Activated T-helper 1 cell treated with anti-CD3 and anti-CD28 coated beads, Interleukin-2, amount 50 U/mL, for 16 hours (primary cell): ENCODE measurements at places on chromosomes 12 and 14.

DNA sequence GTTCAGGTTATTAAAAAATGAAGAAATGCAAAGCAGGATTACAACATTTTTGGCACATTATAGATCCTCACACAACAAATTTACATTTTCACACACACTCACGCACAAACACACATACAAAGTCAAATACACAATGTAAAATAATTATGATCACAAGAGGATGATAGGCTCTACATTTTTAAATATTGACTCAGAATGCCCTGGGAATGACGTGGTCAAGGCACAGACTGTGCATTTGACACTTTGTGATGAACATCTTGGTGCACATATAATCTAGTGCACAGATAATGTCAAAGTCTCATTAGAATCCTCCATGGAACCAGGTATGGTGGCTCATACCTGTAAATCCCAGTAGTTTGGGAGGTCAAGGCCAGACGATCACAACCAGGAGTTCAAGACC is 49.4 kb downstream of the DPF3 start:
- no peak for DNase-seq

DNA sequence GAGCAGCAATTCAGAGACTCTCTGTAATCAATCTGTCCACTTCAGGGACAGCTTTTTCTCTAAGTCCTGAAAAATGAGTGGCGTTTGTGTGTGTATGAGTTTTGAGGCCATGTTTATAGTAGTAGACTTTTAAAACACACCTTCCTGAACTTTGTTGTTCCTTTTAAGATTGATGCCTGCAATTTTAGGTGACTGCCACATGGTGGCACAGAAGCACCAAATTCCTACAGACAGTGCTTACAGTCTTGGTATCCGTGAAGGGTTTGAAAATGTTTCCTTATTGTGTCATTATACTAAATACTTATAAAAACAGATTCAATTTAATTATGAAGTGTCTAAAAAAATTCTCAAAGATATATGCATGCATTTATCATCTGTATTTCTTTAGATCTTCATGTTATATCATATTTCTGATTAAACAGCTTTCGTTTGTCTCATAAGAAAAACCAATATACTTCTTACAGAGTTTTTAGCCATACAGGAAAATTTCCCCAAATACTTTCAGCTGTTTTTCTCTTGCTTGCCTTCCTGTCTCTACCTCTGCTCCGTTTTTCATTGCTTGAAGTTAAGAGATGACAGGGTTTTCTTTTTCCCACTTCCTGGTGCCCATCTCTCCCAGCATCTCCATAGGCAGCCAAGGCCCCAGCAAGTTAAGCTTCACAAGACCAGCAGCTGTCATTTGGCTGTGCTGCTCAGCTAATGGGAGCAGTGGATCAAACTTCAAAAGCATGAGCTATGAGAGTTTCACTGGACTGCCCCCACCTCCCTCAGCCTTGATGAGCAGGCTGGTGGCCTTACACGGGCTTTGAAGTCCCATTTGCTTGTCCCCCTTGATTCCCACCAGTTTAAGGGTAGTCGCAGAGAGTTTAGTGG is 259.6 kb downstream of the AKAP6 start:
- no peak for DNase-seq

- no peak for DNase-seq
Measured at GRCh38 chr14:44657203-44657602, 150.1 kb upstream of the FSCB start.

- no peak for DNase-seq
Measured at GRCh38 chr12:82468563-82468962, 110.2 kb downstream of the METTL25 start.

GRCh38 chr12:24467226-24467625 is 481.7 kb downstream of the BCAT1 start:
- DNase-seq: no peak

DNA sequence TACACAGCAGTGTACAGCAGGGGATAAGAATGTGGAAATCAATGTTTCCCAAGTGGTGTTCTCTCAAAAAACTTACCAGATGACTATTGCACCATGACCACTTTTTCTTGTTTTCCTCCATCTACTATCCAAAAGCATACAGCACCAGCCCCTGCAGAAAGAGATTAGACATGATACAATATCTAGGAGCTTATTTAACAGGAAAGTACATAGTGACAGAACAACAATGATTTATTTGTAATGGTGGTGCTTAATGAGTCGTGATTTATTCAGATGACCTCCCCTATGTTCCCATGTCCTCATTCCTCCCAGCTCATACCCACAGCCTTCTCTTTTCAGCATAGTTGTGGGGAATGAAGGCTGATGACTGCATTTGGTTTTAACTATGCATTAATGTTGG is 413.6 kb downstream of the BTG1 start:
- no peak for DNase-seq

- DNase-seq: no peak
Measured at GRCh38 chr14:52061890-52062289, 7.0 kb downstream of the NID2 start.

DNA sequence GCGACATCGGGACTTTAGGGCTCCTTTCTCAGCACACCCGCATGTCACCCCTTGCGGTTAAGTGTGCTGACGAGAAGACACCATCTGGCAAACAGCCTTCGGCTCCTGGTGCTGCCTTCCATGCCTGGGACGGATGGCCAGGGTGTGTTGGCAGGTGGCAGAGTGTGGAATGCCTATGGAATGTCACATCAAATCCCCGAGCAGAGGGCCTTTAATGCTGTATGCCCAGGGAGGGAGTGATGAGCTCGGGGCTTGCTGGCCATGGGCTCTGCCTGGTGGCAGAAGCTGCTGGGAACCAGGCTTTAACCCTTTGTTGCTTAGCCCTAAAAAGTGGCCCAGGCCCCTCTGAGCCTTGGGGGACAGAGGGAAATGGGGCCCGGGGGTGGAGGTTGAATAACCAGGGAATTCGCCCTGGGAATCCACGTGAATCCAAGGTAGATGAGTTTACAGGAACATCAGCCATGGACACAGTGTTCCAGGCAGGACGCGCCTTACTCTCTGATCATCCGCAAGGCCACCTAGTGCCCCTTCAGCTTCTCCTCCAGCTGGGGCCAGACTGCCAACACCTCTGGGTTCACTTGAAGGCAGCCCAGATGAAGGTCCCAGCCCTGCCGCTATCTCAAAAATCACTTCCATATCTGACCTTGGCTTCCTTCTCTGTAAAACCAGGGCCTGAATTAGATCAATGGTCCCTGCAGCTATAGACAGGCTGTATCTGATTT is 17.4 kb downstream of the FAM181A start:
- DNase-seq: no peak

DNA sequence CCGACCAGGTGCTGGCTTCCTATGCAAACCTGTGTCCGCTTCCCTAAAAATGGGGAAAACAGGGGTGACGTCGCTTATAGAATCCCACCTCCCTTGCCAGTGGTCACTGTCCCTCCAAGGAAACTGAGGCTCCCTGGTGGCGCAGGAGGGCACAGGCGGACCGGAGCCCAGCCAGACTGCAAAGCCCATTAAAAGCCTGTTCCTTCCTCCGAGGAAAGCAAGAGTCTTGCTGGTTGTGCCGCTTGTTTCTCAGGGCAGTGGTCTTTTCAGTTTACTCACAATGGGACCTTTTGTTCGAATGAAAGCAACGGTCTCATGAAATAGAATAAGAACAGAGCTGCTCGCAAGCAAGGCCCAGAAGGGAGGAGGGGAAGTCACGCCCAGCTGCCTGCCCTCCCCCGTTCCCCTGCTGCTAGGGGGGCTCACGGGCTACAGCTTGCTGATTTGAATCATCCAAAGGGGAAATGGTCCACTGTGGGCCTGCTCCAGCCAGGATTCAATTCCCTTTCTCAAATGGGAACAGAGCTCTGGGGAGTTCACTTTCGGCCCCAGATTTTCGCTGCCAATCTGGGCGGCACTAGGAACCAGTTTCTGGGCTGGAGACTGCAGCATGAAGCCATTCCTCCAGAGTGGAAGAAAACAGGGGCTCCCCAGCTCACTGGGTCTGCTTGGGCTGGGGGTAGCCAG is 4.6 kb upstream of the SELPLG start:
- DNase-seq: no peak

- no peak for DNase-seq
Measured at GRCh38 chr12:39332661-39333175, 110.2 kb downstream of the KIF21A start.

DNA sequence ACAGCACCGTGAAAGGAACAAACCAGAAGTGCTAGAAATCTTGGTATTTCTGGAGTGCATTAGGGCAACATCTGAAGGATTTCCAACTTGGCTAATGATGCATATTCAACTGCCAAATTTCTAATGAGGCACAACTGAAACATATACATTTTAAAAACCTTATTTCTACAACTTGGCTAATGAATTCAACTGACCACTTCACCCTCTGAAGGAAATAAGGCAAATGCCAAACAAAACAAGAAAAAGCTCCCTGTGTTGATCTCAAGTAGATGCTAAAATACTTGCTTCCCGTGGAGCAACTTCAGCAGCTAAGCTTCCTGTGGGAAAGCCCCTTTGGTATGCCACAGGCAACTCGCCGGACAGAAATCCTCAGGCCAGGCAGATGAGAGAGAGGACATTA is 167.1 kb downstream of the TTC7B start:
- no peak for DNase-seq

DNA sequence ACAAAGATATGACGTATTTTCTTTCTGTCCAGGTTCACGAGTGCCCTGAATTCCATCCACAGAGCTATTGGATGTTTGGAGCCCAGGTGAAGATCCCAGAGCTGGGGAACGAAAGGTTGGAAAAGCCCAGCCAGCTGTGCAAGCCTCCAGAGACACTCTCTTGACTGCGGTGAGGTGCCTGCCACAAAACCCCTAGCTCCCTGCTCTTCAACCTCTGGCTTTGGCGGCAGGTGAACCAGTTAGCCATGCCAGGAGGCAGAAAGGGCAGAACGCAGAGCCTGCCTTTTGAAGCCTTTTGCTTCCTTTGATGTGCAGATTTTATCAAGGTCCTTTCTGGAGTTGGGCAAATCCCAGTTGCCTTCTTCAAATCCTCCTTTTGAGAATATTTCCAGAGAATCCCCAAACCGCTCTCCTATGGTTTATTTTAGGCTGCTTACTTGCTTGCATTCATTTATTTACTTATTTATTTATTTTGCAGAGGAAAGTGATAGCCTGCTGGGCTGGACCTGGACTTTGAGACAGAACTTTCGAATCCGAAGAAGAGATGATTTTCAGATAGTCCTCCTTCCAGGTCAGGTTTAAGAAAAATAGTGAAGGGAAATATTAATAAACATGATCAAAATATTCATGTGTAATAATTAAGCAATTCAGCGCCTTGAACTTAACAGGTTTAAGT is 411.2 kb upstream of the TBX3 start:
- no peak for DNase-seq

GRCh38 chr12:115149279-115149678 is 465.3 kb upstream of the TBX3 start:
- DNase-seq: no peak

DNA sequence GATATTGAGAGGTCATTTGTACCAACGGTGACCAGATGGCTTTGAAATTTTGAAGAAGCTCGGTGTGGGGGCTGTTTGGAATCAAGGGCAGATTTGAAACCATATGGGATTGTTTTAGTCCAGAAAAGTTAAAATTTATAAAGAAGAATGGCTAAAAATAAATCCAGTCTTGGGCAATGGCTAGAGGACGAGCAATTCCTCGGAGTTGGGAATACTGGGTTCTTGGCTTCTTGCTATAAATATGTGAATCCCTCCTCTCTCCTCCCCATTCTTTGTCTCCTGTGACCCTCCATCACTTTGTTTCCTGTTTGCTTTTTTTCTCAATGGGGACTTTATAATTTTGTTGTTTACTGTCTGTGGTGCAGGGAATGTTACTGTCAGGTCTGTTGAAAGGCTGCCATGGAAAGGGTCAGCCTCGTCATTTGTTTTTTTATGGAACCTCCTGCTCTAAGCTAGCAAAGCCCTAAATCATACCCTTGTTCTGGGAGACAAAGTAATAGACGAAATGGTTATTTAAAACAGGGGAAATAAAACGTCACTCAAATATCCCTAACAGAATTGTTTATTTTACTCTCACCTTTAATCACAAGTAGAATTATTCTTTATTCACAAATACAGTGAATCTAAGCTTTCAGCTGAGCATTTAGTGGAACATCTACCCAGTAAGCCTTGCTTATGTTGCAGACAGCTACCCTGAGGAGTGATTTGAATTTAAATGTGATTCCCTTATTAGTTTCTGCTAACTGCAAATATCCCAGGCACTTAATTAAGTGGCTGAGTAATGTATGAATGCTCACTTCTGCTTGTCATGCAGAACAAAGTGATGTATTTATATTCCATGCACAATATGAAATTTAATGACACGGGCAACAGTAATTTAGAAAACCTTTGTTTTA is 273.1 kb upstream of the NOVA1 start:
- DNase-seq: no peak

- DNase-seq: no peak
Measured at GRCh38 chr12:6172086-6172485, 28.1 kb upstream of the CD9 start.

DNA sequence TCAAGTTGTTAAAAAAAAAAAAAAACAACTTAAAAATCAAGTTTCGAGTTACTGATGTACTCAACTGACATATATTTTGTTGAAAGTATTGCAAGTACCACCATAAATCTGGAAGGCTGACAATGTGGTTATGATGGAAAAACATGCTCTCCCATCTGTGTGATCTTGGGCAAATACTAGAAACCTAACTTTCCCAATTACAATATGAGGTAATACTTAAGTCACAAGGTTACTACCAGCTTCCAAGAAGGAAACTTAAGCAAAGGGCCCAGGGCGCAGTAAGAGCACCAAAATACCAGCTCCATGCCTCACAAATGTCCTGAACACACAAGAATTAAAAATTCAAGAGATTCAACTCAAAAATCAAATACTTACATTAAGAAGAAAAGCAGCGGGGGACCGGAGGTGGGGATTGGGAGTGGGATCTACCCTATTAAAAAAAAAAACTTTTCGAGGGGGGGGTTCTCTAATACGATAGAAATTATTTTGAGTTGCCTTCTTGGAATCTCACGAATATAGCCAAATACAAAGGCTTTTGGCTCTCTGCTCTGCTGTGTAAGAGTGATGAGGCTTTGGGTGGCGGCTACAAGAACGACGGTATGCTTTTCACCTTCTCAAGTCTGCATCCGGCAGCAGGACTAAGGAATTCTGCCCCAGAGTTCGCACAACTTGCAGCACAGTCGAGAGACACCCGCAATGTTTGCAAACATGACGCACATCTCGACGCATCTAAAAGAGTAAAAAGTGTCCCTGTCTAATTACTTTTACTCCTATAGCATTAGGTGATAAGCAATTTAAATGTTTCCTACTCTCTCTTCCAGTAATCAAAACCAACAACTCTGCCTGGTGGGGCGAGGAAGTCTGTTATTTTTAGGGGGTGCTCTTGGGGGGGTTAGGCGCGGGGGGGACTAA is 1.1 kb downstream of the SAV1 start:
- no peak for DNase-seq

GRCh38 chr14:96752594-96752993 is 44.6 kb upstream of the VRK1 start:
- no peak for DNase-seq

DNA sequence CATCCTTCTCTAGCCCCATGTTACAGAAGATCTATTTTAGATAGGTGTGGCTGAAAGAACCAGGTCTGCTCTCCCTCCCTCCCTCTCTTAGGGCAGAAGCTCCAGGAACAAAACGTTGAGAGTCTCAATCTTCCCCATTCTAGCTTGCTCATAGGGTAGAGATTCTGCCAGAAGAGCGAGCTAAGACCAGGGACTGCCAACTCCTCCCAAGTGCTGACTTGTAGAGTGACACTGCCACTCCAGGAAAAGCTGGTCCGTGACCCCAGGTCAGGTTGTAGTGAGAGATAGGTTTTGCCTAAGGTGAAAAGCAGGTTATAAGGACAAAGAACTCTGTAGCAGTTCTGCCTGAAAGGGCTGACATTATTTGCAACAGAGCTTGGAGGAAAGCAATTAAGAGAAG is 73.4 kb downstream of the INSM2 start:
- DNase-seq: no peak
